ENCODE measurements at places on chromosomes 2 and 18.

- DNase-seq = no peak
Measured at GRCh38 chr18:75122334-75122958, 86.5 kb downstream of the PTGR3 start.

- DNase-seq = no peak
Measured at GRCh38 chr2:75587954-75588587, 27.3 kb upstream of the EVA1A start.

- no peak for DNase-seq
Measured at GRCh38 chr2:12293874-12294273, 422.9 kb upstream of the TRIB2 start.

DNA sequence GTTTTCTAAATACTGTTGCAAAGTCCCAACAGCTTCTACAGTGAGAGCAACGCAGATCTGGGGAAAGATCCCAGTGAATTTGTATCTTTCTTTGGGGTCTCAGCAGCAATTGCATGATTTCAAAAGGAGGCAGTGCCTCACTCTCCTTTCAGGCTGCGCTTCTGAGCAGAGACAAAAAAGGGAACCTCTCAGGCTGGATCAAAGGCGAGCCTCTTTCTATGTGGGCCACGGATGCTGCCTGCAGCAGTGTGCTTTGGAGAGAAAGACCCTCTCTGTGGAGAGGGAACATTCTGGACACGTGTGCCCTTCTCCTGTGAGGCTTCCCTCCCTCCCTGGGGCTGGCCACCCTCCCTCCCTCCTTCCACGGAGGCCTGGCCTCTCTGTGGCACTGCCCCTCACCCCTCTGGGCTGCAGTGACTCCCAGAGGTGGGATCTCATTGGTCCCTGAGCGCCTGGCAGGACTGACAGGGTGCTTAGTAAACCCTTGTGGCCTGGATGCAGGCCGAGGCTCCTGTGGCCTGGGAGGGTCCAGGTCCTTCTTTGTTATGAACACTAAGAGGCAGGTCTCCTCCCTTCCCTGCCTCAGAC is 21.6 kb upstream of the PDIA6 start:
- DNase-seq = no peak

DNA sequence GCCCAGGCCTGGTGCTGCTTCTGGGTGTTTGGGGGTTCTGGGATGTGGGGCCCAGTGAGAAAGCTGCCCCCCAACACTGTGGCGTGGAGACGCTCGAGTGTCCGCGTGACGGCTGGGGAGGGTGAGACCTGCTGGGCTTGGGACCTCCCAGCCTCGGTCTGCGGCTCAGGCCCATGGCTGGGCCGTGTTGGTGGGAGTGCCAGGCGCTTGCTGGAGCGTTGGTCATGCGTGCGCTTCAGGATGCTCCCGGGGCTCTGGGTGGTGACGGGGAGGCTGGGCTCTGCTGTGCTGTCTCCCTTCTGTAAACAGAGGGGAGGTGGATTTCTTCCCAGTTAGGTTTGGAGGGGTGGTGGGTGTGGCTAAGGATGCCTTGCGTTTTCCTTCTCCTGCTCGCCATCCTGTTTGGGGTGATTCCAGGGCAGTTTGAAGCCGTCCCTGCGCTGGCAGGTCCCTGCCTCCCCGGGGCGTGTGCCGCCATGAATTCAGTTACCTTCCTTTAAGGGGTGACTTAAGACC is 606 bp downstream of the GAL3ST2 start:
- DNase-seq = no peak

DNA sequence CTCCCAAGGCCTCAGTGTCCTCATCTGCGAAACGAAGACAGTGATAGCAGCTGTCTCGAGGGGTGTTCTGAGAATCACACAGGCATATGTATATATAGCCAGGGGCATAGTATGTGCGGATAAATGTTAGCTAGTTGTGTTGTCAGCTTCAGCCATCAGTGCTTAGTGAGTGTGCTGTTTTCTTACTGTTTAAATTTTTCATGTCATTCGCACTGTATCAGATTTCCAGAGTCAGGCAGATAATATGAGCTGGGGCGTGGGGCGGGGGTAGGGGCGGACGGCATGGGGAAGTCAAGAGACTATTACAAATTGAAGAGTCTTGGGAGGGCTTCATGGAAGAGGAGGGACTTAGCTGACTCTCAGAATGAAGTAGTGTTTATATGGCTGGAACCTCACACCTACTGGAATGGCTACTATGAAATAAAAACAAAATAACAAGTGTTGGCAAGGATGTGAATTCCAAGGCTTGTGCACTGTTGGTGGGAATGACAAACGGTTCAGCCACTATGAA is 7.0 kb downstream of the TRAPPC12 start:
- DNase-seq = no peak

DNA sequence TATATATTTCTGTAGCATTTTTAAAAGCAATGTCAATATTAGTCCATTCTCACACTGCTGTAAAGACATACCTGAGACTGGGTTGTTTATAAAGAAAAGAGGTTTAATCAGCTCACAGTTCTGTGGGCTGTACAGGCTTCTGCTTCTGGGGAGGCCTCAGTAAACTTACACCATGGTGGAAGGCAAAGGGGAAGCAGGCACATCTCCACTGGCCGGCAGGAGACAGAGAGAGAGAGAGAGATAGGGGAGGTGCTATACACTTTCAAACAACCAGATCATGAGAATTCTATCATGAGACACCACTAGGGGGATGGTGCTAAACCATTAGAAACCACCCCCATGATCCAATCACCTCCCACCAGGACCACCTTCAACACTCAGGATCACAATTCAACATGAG is 43.1 kb downstream of the CHMP3 start:
- DNase-seq = no peak

GRCh38 chr2:109630441-109631430 is 16.6 kb downstream of the SOWAHC start:
- DNase-seq = no peak

- no peak for DNase-seq
Measured at GRCh38 chr2:38035968-38036367, 40.0 kb downstream of the CYP1B1 start.

DNA sequence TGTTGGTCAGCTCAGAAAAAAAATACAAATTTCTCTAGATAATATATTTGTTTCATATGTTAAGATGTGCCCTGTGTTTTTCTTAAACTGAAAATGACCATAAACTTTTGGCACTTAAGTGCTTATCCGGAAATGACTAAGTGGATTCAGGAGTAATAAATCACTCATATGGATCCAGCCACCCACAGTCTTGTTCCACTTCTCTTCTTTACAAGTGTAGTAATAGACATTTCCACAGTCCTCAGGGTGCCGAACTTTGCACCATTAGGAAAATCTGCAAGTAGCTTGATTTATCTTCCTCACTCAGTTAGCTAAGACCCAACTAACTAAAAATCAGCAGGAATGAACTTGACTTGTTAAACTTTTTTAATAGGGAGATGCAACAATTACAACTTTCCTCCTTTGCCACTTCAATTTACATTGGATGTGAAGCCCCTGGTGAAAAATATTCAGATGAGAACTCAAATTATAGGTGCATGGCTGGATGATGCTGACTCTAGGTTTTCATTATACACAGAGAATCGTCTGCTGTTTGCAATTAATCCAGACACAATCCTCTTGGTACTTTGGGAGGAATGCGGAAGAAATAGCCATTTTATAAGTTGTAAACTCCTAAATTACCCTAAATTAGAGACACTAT is 322.5 kb downstream of the ARHGAP15 start:
- no peak for DNase-seq

DNA sequence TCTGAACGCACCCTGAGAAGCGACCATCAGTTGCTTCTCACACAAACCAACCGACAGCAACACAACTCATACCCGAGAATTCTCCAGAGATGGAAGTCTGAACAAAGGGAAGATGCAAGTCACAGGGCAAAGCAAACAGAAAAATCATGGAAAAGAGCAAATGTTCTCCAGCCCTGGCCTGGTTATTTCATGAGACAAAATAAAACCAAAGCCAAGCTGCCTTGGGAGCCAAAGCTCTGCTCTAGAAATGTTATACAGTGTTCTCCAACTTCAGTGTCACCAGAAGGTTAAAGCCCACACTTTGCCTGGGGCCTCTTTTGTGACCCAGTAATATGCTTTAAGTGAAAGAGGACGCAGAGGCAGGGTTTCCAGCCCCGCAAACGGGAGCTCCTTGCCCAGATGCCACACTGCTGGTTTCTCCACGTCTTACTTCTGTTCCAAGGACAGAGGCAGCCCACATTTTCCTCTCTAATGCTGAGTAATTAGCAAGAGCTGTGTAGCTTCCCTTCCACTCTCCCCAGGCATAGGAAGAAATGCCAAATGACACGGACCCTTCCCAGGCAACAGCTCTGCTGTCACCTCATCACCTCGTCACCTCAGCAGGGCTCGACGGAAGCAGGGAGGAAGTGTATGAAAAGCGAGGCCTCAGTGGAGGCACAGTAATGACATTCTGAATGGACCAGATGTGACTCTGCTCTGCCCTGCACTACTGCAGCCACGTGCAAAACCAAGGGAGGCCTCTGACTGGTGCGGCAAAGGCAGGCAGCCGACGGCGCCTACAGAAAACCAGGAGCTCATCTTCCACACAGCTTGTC is 64.7 kb downstream of the FBXO15 start:
- peak; percentile 8 for DNase-seq

GRCh38 chr2:166625670-166626069 is 131.6 kb upstream of the SCN7A start:
- DNase-seq = no peak
